K562 (cell line): ENCODE measurements at places on chromosomes 7 and 10. TPM values are rescaled to one million over a fixed set of nuclear protein-coding genes. Genes with fewer than 3 reads are reported as not detected.

Gene WEE2
- total RNA-seq: not detected in 2 replicates

Gene CELF2
- 15.8 and 20.3 TPM in 2 replicates for total RNA-seq

Gene OR2A1
- not detected in 2 replicates for total RNA-seq

Gene TYW1
- total RNA-seq: 24.7 and 25.1 TPM in 2 replicates

Gene DRGX
- total RNA-seq: not detected in 2 replicates

Gene BHLHA15
- total RNA-seq: 2.0 and 2.4 TPM in 2 replicates

Gene RTKN2
- 0.09 and 0.18 TPM in 2 replicates for total RNA-seq

Gene FBXL15
- 19.5 and 25.4 TPM in 2 replicates for total RNA-seq

Gene LANCL2
- 13.9 and 16.1 TPM in 2 replicates for total RNA-seq

Gene CARD11
- total RNA-seq: 11.4 and 12.8 TPM in 2 replicates

Gene ZNF783
- total RNA-seq: 9.5 and 11.2 TPM in 2 replicates

Gene ETV1
- total RNA-seq: 18.1 and 27.4 TPM in 2 replicates

Gene CALML3
- not detected in 2 replicates for total RNA-seq

Gene FBXL13
- total RNA-seq: 27.0 and 27.4 TPM in 2 replicates

Gene UPK3B
- 0.38 TPM in 1 of 2 replicates, not detected in the other for total RNA-seq

Gene CABCOCO1
- total RNA-seq: not detected in 2 replicates

Gene FAM221A
- not detected in 2 replicates for total RNA-seq

Gene TRPV6
- total RNA-seq: 0.18 and 0.81 TPM in 2 replicates

Gene MXI1
- 16.4 and 17.8 TPM in 2 replicates for total RNA-seq

Gene AHCYL2
- total RNA-seq: 5.2 and 5.5 TPM in 2 replicates

Gene INPP5A
- total RNA-seq: 10.1 and 11.6 TPM in 2 replicates

Gene ARMH3
- 0.73 and 0.89 TPM in 2 replicates for total RNA-seq

Gene ZSCAN25
- total RNA-seq: 15.7 and 18.4 TPM in 2 replicates

Gene TMEM273
- total RNA-seq: 63.1 and 64.3 TPM in 2 replicates

Gene ASB10
- not detected in 2 replicates for total RNA-seq

Gene TMEM225B
- 0.60 and 1.3 TPM in 2 replicates for total RNA-seq

Gene MICALL2
- total RNA-seq: 102 and 103 TPM in 2 replicates
